ENCODE measurements at places on chromosomes 3 and 15. TPM values are rescaled to one million over a fixed set of nuclear protein-coding genes. Genes with fewer than 3 reads are reported as not detected.

DNA sequence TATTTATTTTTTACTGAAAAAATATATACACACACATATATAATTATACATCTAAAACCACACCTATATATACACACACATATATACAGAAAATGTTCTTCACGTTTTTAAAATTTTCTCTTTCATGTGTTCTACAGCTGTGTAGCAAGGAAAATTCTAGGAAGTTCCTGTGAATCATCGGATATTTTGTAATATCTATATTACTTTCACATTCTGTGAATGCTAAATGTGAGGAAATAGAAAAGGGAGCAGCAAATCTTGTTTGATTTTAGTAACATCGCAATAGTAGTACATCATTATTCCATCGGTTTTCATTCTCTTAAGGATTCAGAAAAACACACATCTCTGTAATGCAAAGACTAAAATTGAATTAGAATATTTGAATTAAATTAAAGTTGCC lies 836.8 kb upstream of the NECTIN3 start:
- no peak overlapping the region for H3K27ac ChIP-seq
- no peaks in the 10 kb centered on the region for H3K36me3 ChIP-seq
- H3K4me3 ChIP-seq = no peak overlapping the region

HRH1 gene
- 10.9 TPM for total RNA-seq

DNA sequence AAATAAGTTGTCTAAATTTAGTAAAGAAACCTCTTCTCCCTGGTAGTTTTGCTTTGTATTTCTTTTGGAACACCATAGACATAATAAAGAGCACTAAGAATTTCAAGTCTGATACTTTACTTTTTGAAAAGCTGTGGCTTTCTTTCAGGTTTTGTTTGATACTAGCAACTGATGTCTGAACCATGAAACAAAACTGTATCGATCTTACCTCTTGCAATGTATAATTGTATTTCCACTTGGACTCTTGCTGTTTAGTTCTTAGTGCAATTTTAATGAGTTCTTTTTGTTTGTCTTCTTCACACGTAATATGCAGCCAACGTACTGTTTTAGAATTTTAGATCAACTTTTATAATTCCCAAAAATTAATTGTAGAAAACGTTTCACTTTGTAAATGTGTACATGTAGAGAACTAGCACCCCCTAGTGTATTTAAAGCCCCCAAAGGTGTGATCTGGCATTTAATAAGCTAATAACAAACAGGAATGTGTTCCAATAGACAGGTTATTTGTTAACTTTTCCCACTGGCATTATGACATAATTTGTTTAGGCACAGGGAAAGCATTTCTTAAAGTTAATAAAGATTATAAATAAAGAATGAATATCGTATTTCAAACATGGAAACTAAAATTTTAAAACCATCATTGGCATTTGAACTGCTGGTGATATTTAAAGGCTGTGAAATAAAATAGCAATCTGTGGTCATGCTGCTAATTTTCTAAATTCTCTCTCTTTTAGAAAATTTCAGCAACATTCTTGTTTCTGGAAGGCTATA lies 289.1 kb upstream of the DNAJC19 start:
- no peak overlapping the region for H3K4me3 ChIP-seq
- no peaks in the 10 kb centered on the region for H3K36me3 ChIP-seq
- no peaks in the 10 kb centered on the region for H3K4me1 ChIP-seq
- no peaks in the 10 kb centered on the region for H3K27me3 ChIP-seq

- no peak overlapping the region for H3K4me3 ChIP-seq
- H3K36me3 ChIP-seq = peaks cover 28% of the 10 kb centered on the region
- H3K27me3 ChIP-seq = no peaks in the 10 kb centered on the region
- no peak overlapping the region for H3K27ac ChIP-seq
Measured at GRCh38 chr3:197068077-197068476, 38.5 kb upstream of the MELTF start.

DNA sequence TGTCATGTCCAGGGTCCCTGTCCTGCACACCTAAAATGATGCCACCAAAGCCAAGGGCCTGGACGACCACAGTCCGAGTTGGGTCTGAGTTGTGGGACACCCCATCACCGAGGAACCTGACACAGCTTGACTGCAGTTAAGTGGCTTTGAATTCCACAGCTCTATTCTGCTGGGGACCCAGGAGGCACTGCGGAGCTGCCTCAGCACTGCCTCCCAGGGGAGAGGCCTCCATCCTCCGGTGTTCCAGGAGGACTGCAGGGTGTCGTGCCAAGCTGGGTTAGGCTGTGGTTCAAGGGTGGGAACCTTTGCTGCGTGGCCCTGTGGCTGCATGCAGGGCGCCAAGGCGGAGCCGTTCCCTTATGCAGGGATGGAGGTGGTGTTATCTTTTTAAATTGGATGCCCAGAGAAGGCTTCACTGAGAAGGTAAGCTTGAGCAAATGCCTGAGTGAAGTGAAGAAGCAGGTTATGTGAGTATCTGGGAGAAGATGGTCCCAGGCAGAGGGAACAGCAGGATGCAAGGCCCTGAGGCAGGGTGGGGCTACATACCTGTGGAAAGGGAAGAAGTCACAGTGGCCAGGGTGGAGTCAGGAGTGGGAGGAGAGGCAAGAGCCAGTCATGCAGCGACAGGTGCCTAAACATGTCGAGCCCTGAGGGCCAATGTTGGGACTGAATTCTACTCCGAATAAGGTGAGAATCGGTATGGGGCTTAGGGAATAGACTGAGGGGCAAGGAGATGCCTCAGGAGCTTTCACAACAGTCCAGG lies 144.8 kb downstream of the TPRA1 start:
- DNase-seq = peak; percentile 74
- H3K4me3 ChIP-seq = no peak overlapping the region
- no peak overlapping the region for H3K27ac ChIP-seq
- H3K36me3 ChIP-seq = no peaks in the 10 kb centered on the region

DNA sequence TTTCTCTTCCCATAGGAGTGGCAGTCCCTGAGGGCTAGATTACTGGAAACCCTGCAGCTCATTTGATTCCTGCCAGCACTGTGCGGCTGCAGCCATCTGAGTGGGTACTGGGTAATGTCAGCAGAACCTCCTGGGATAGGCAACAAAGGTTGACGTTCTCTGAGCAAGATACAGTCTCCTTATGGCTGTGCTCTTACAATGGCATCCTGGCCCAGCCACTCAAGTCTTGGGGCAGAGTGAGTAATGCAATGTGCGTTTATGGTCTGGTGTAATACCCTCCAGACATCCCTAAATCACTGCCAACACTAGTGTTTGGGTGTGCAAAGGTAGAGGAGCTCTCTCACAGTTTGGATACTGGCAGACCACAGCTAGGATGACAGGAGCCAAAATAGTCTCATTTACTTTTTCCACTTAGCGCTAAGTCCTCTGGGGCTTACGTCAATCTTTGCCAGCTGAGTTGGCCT lies 775.8 kb downstream of the ZNF385D start:
- no peaks in the 10 kb centered on the region for H3K27me3 ChIP-seq
- no peak overlapping the region for H3K27ac ChIP-seq
- DNase-seq = no peak
- H3K36me3 ChIP-seq = no peaks in the 10 kb centered on the region
- peaks cover 11% of the 10 kb centered on the region for H3K4me1 ChIP-seq
- H3K4me3 ChIP-seq = no peak overlapping the region

GRCh38 chr15:70910958-70911357 lies 18.3 kb downstream of the LRRC49 start:
- no peak overlapping the region for H3K27ac ChIP-seq
- no peaks in the 10 kb centered on the region for H3K4me1 ChIP-seq
- no peak overlapping the region for H3K4me3 ChIP-seq
- H3K36me3 ChIP-seq = peaks cover 8% of the 10 kb centered on the region

DNA sequence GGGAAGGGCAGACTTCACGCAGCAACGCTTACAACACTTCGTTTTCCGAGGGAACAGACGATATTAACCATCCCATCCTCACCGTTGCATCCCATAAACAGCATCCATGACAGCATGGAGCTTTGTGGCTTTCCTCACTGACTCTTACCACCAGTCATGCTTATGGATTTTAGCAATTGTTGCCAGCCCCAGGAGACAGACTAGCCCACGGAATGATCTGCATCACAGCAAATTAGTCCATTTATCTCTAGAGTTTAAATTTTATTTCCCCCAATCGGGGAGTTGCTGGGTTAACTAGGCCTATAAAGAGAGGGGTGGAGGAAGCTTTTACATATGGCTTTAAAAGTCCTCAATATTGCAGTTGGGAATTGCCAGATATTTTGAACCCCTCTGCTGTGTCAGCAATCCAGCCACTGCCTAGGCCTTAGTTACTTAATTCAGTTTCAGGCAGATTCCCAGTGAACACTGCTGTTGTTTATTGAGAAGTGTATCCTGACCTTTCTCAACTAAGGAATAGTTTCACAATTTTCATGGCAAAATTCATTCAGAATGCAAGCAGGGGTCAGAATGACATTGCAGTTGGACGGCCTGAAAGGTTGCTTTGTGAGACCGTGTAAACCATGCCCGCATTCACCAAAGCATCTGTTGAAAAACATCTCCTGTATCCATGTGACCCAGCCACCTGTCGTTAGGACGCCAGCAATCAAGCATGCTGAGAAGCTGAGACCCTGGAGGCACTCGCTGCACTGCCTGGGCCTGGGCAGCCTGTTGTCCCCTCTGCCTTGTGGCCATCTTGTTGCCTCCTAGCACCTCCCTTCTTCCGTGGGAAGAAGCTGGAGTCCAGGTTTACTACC lies 397.4 kb upstream of the TPM1 start:
- H3K36me3 ChIP-seq = no peaks in the 10 kb centered on the region
- no peak overlapping the region for H3K4me3 ChIP-seq
- peaks cover 6% of the 10 kb centered on the region for H3K4me1 ChIP-seq
- no peak for DNase-seq
- no peaks in the 10 kb centered on the region for H3K27me3 ChIP-seq
- no peak overlapping the region for H3K27ac ChIP-seq

- no peak overlapping the region for H3K4me3 ChIP-seq
- no peak overlapping the region for H3K27ac ChIP-seq
- H3K4me1 ChIP-seq = peaks cover 3% of the 10 kb centered on the region
- no peaks in the 10 kb centered on the region for H3K27me3 ChIP-seq
- H3K36me3 ChIP-seq = no peaks in the 10 kb centered on the region
Measured at GRCh38 chr3:64832098-64832497, 144.3 kb upstream of the ADAMTS9 start.

DNA sequence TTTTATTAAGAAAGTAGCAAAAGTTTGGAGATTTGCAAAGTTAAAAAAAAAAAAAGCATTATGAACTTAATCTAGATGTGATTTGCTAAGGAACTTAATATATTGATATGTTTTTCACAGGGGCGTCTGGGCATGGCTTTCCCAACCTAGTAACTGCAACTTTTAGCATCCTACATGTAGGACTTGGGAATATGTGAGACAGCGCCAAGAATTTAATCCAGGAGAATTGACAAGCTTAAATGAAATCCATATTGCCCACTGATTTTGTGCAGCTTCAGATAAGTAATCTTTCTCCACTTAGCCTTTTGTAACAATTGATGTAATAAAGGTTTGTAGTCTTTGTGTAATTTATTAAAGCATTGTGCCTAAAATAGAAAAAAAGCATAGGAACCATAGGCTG lies 982 bp upstream of the GABPB1 start:
- H3K36me3 ChIP-seq = peaks cover 20% of the 10 kb centered on the region
- peak overlapping the region; percentile 93 for H3K4me3 ChIP-seq
- no peak for DNase-seq
- H3K27me3 ChIP-seq = no peaks in the 10 kb centered on the region

DNA sequence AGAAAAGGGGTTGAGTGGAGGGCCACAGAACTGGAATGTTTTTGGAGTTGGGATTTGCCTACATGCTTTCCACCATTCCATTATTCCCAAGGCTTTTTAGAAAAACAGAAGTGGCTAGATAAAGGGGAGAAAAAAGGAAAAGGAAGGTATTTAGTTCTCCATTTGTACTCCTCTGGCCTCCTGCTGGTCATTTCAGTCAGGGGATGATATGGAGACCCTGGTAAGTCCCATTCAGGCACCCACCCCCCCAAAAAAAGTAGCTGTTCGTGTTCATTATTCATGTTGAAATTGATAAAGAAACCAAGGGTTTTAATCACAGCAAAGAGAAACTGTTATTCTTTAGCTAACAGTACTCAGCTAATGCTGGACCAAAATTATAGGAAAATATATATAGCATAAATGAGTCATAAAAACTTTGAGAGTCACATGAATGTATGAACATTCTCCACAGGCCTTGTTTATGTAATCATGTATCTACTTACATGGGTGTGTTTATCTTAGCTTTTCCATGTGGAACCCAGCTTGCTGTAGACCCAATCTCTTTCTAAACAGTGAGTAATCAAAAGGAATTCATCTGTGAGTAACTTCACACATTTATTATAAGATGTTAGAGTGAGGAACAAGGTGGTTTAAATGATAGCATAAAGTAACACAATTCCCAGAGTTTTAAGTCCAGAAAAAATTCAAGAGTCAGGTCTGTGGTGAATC lies 167.2 kb downstream of the KCNMB2 start:
- no peak overlapping the region for H3K4me3 ChIP-seq
- peaks cover 20% of the 10 kb centered on the region for H3K4me1 ChIP-seq
- no peak overlapping the region for H3K27ac ChIP-seq
- H3K36me3 ChIP-seq = no peaks in the 10 kb centered on the region

- no peaks in the 10 kb centered on the region for H3K4me1 ChIP-seq
- DNase-seq = no peak
- no peak overlapping the region for H3K27ac ChIP-seq
- no peaks in the 10 kb centered on the region for H3K36me3 ChIP-seq
- no peak overlapping the region for H3K4me3 ChIP-seq
Measured at GRCh38 chr3:153356908-153357307, 194.9 kb downstream of the RAP2B start.

DNA sequence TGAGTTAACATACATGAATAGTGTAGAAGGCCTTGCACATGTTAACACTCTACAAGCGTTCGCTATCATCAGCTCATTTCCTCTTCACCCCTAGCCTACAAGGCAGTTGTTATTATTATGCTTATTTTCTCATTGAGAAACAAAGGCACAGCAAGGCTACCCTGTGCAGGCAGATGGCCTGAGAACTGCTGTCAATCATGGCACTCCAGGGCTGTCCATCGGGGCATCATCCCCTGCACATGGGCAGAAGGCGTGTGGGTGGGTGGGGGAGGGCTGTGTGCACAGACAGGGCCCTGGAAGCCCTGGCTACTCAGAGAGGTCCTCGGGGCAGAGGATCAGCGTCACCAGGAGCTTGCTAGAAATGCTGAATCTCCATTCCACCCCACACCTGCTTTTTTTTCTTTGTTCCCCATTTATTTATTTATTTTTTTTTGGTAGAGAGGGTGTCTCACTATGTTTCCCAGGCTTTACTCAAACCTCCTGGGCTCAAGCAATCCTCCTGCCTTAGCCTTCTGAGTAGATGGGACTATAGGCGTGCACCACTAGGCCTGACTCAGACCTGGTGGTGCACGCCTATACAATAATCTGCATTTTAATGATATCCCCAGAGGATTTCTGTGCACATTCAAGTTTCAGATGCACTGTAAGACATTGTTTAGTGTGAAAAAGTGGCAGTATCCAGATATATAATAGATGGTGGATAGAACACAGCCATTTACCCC lies 9.6 kb upstream of the ZXDC start:
- no peak overlapping the region for H3K27ac ChIP-seq
- no peak overlapping the region for H3K4me3 ChIP-seq
- peaks cover 7% of the 10 kb centered on the region for H3K4me1 ChIP-seq
- no peaks in the 10 kb centered on the region for H3K36me3 ChIP-seq

DNA sequence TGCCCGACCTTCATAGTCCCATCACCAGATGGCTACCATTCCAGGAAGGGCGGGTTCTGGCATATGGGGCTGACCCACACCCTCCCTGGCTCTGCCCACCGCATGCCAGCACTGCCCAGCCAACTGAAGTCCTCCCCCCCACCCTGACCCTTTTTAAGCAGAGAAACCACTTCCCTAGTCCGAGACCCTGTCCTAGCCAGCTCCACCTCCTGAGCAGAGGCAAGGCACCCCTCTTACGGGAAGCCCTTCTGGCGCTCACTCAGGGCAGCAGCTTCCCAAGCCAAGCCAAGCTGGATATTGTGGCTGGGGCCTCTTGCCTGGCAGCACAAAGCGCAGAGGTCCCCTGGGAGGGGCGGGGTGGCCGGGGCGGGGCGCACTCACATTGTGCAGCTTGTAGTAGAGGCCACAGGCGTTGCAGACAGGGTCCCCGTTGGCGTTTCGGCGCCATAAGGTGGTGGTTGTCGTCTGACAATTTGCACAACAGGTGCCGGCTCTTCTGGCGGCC lies 11.5 kb downstream of the GATA2 start:
- H3K4me3 ChIP-seq = no peak overlapping the region
- no peak overlapping the region for H3K27ac ChIP-seq
